SW 1271 (cell line): ENCODE measurements at places on chromosomes 13 and 19.

DNA sequence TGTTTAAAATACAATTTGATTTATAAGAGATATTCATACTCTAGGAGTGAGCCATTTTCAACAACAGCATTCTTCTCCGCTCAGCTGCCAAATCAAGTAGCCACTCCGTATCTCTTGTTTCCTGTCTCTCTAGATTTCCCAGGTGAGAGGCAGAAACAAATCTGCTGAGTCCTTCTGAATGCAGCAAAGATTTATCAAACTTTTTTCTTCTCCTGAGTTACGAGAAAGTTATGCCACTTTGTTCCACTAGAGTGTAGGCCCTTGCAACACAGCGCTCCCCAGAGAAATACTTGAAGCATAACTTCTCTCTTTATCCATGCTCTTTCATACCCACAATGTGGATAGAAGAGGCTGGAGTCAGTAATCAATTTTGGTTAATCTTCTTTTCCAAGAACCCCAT, 1960.8 kb downstream of the OLFM4 start:
- no peak for DNase-seq

DNA sequence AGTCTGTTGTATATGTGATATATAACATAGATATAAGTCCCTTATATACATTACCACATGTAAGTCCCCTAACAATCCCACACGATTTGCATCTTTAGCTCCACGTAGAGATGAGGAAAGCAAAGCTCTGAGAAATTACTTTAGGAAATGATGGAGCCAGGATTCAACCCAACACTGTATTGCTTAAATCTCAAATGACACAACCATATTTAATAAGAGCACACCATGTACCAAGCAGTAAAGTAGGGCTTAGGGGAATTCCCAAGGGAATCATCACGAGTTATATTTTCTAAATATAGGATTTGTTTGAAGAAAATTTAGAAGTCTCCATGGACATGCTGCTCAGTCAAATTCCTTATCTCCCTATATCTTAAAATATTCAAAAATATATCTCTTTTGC, 61.3 kb upstream of the POMP start:
- no peak for DNase-seq

GRCh38 chr13:46172531-46172991, 9.4 kb downstream of the LCP1 start:
- DNase-seq, result no peak

DNA sequence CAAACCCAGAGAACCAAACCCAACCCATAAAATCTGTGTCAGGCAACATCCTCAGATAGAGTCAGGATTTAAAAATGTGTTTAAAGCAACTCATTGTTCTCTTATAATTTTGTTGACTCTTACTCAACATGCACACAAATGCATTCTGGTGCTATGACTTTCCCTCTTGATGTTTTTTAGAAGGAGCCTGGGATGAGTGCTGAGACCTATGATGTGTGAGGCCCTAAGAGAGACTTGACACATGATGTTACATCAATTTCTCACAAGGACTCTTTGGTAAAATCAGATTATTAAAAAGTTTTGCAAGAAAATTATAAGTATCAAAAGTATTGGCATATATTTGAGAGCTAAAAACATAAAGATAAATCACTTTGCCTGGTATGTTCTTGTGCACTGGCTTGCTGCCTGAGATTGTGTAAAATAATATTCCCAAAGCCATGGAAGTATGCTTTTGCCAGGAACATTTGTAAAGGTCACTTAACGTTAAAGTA, 173.9 kb downstream of the DCLK1 start:
- no peak for DNase-seq

GRCh38 chr19:58108546-58108817, 10.5 kb upstream of the ZSCAN18 start:
- no peak for DNase-seq

DNA sequence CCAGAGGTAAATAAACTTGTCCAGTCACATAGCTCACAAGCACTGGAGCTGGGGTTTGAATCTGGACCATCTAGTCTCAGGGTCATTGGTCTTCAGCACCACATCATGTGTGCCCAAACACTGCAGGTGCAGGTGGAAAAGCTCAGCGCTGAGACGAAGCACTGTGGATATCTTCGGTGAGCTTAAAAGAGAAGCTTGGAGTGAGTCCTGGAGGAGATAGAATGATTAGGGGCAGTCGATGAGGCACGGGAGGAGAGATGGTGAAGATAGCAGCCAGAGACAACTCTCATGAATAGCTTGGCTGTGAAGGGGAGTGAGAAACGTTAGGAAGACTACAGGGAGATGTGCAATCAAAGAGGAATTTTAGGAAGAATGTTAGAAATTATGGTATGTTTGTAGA, 389.3 kb downstream of the FGF9 start:
- DNase-seq, result no peak

- DNase-seq, result no peak
Observed at GRCh38 chr13:43291287-43292060, 268.1 kb downstream of the DNAJC15 start.

- DNase-seq, result no peak
Observed at GRCh38 chr19:31096062-31096830, 253.0 kb downstream of the TSHZ3 start.

- DNase-seq, result no peak
Observed at GRCh38 chr13:111971891-111972780, 94.8 kb upstream of the SOX1 start.

DNA sequence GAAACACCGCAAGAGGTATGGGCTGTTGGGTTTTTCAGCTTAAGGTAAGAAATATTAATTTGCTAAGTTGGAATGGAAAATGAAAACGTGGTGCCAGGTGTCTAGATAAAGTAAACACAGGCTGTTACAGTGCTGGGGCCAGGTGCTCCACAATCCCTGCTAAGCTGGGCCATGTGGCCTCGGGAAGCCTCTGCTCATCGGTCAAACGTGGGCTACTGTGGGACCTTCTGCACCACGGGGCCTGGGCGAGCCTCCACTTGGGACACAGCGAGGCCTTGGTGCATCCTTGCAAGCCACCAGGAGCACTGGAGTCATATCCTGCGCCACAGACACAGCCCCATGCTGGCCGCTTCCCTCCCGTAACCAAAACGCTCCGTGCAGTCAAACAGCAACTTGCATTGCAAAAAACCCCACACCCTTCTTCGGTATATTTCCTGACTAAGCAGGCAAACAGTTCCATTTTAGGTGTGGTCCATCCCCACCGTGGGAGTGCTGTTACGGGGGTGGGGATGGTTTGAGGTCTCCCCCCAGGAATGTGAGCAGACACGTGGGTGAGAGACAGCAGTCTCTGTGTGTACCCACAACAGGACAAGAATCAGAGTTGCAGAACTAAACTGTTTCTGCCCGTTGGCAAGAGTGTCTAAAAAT, 96.3 kb upstream of the SOX1 start:
- no peak for DNase-seq

GRCh38 chr19:46269101-46269500, 27.7 kb upstream of the HIF3A start:
- DNase-seq, result no peak

DNA sequence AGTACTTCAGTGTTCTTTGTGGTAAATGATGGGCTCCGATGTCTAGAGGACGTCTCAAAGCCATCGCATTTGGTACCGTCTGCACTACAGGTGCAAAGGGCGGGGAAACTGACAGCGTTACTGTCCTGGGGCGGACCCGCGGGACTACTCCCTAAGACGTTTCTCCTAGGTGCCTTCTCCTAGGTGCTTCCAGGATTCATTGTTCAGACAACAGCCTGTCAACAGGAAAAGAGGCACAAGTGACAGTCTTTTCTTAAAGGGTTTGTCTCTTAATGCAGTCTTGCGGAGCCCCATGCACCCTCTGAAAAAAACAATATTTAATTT, 1.4 kb downstream of the SERTM1 start:
- DNase-seq, result no peak

DNA sequence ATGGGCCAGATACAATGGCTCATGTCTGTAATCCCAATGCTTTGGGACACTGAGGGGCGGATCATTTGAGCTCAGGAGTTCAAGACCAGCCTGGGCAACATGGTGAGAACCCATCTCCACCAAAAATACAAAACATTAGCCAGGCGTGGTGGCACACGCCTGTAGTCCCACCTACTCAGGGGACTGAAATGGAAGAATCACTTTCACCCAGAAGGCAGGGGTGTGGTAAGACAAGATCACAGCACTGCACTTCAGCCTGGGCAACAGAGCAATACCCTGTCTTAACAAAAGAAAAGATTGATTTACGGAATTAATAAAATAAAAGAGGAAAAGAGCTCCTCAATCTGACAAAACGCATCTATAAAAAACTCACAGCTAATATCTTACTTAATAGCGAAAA, 22.7 kb downstream of the USP12 start:
- DNase-seq, result no peak

- no peak for DNase-seq
Observed at GRCh38 chr13:112960706-112961105, 8.3 kb upstream of the MCF2L start.

DNA sequence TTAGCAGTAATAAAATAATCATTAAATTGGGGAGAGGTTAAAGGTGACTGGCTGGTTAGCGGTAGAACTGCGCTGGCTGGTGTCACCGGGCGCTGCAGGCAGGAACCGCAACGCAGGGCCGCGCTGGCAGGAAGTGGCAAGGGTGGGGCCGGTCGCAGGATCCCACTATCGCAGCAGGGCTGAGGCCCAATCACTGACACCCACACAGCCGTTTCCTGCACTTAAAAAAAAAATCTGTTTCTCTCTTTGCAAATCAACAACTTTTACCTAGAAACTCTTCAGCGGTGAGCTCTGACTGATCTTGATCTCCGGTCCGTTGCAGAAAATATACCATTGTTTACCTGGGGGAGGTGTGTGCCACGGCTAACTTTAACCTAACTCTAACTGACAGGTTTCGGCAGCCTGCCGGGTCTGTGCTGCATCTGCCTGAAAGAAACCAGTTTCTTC, 46.9 kb downstream of the KLF2 start:
- DNase-seq, result no peak

GRCh38 chr13:39684531-39685137, 29.2 kb downstream of the COG6 start:
- peak; percentile 34 for DNase-seq

- DNase-seq, result no peak
Observed at GRCh38 chr19:40687525-40688016, 2.9 kb downstream of the NUMBL start.

GRCh38 chr19:51417107-51417809, at the start of gene SIGLEC10:
TSS of gene SIGLEC10 (minus strand) at chr19:51417642. CDS start at chr19:51417581, 61 bp downstream.
- DNase-seq, result no peak

DNA sequence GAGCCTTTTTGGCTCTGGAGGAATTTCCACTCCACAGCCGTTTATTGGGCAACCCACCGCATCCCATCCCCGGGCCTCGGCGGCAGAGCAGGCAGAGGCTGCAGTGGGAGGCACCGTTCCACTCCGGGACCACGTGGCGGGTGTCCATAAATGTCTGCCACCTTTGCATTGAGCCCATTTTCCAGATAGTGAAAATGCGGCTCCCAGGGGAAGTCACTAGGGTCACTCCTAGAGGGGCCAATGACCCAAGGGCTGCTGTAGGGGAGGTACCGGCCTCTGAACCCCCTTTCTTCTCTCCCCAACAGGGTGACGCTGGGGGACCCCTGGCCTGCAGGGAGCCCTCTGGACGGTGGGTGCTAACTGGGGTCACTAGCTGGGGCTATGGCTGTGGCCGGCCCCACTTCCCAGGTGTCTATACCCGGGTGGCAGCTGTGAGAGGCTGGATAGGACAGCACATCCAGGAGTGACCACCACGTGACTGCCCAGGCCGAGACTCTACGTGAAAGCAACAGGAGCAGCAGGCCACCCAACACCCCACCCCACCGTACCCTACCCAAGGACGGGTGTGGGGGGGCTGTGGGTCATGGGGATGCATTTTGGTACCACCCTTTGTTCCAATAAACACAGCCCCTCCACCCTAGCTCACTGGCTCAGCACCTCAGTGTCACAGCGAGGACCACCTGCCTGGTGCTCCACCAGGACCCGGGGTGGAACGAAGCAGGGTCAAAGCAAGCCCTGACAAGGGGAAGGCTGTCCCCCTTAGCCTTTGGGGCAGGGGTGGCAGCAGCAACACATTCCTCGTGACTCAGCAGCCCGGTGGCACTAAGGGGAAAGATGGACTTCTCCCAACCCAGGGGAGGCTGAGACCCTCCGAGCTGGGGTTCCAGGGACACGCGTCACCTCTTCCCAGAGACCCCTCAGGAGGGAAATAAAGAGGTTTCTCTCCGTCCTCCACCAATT, 1.5 kb downstream of the TIMM13 start:
- no peak for DNase-seq

DNA sequence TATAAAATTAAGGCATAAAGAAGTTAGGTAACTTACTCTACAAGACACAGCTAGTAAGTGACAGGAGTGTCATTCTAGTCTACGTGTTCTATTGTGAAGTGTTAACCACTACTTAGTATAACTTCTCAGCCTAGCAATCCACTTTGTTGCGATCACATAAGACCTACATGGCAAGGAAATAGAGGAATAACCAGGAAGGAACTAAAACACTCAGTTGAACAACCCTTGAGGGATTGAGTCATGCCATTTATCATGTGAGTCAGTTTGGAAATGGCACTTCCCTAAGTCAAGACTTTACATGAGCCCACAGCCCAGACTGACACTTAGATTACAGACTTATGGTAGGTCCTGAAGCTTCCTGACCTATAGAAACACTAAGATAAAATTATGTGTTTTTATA, 279.5 kb upstream of the PCDH20 start:
- DNase-seq, result no peak

DNA sequence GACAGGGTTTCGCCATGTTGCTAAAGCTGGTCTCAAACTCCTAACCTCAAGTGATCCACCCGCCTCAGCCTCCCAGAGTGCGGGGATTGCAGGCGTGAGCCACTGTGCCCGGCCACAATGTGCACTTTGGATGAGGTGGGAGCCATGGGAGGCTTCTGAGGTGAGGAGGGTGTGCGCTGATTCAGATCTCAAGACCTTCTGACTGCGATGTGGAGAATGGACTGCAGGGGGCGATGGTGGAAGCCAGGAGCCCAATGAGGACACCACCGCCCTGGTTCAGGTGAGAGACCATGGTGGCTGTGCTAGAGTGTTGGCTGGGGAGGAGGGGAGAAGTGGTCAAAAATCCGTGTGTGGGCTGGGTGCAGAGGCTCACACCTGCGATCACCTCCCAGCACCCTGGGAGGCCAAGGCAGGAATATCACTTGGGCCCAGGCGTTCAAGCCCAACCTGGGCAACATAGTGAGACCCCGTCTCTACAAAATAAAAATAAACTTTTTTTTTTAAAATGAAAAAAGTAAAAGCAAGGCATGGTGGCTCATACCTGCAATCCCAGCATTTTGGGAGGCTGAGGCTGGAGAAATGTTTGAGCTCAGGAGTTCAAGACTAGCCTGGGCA, 5.6 kb downstream of the INAFM1 start:
- no peak for DNase-seq

DNA sequence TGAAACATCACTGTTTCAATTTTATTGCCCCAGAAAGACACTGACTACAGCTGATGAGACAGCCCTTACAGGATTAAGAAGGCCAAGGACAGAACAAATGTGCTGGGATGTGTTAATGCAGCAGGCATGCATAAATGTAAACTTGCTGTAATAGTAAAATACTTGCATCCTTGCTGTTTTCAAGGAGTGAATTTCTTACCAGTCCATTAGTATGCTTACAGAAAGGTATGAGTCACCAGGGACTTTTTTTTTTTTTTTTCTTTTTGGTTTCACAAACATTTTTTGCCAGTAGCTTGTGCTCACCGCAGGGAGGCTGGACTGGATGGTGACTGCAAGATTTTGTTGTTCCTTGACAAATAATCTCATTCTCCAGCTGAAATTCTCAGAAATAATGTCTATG, 55.1 kb downstream of the GPR180 start:
- DNase-seq, result no peak
